ENCODE measurements at places on chromosomes 7 and 10.

DNA sequence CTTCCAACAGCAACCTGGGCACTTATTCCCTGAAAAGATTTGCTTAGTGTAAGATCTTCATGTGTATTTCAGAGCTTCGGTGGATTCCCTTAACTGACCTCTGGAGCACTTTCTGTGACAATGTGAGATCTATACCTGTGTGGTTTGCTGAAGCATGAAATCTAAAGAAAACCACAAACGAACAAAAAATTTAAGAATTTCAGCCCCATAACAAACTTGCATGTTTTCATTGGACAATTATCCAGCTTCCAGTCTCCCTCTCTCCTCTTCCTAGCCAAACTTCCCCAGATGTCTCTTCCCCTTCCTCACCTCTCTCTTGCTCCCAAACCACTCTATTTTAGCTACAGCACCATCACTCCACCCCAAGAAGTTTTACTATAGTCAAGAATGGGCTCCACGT lies 279.9 kb upstream of the SORCS1 start:
- no peak for DNase-seq

DNA sequence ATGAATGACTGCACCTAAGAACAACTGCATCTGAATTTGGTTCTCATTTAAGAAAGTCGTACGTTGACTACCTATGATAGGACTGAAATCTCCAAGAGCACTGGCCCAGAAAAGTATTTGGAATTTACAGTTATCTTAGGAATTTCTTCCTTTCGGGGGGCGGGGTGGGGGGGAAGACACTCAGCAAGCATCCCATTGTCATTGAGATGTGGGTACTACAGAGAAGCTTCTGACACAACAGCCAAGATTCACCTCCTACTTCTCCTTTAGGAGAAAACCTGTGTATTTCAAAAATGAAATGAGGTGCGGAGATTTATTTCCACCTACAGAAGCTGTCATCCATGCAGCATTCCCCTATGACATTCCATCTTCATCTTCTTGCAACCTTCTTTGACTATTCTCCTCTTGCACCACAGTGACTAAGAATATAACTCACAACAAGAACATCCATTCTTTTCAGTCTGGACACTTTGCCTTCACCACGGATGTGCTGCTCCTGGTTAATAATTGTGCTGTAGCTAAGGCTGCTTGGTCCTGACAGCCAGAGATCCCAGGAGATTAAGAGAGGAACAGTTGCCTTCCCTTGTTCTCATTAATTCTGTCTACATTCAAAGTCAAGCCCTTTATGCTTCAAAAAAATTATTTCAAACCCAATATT lies 98.4 kb upstream of the FRMD4A start:
- DNase-seq, result no peak

- DNase-seq, result no peak
Observed at GRCh38 chr7:115004121-115004520, 82.2 kb downstream of the MDFIC start.

DNA sequence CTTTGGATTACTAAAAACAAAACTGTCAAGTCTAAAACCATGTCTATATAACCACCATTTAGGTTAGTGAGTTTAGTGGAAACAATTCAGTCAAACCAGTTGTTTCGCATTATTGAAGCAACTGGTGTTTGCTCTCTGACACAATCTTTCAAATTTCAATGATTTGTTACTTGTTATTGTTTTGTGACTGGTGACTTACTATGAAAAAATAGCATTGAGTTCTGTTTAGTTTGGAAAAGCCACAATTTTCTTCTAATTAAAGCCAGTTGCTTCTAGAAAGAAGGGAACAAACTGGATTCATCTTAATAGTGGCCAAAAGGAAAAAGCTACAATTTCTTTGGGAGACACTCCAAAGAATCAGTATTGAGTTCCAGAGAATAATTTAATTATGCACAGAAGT lies 30.4 kb downstream of the LAMB4 start:
- no peak for DNase-seq

- no peak for DNase-seq
Observed at GRCh38 chr10:113322843-113323242, 230.0 kb upstream of the HABP2 start.

DNA sequence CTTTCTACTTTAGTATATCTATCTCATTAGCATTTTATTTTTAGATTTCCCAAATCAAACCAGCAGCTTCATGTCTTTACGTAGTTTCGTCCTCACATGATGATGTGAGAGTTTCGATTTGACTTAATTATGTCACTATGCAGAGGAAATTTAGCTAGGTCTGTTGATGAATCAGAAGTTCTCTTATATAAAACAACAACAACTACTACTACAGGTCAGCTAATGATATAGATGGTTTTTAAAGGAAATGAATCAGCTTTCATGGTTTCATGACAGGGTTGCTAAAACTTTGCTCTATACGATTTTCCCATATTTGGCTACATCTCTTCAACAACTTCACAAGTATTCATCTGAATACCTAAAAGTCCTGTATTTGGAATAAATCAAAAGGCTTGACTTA lies 28.6 kb downstream of the JAZF1 start:
- DNase-seq, result no peak

GRCh38 chr7:15682751-15683245 lies 3.7 kb downstream of the MEOX2 start:
- DNase-seq, result no peak

- no peak for DNase-seq
Observed at GRCh38 chr10:6361869-6362268, 159.1 kb downstream of the PFKFB3 start.

DNA sequence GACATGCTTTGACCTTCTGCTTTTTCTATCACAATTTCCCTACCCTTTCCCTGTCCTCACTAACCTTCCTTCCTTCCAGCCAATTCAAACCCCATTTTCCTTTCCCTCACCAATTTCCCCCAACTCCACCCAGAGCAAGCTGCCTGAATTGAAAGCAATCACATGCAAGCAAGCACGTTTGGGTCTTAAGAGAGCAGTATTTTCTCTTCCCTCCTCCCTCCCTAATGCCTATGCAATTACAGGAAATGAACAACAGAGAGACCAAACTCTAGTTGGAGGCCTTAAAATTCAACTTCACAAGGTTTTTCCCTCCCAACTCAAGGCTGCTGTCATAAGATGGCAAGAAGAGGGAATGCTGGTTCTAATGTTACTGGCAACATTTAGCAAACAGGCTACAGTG lies 117.2 kb downstream of the MYOF start:
- no peak for DNase-seq

GRCh38 chr10:114140036-114140435 lies 34.0 kb downstream of the CCDC186 start:
- no peak for DNase-seq

- DNase-seq, result no peak
Observed at GRCh38 chr10:49194212-49194920, 6.2 kb upstream of the TMEM273 start.

GRCh38 chr10:100705139-100705538 lies 40.2 kb upstream of the PAX2 start:
- no peak for DNase-seq

GRCh38 chr7:45726883-45727282 lies 146.0 kb downstream of the CCDC201 start:
- no peak for DNase-seq

DNA sequence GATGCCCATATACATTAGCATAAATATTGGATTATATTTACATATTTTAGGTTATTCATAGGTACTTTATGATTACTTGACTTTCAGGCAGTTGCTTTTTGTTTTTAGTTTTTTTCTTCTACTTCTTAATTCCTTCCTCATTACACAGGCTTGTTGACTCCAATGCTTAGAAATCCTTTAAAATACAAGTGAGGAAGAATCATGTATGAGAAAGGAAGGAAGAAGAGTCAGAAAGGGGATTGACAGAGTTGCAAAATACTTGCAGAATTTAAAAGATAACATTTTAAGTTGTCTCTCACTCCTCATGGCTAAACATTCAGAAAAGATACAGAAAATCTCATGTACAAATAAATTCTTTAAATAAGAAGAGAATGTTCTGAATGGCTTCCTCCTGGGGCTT lies 61.9 kb downstream of the ATXN7L1 start:
- DNase-seq, result no peak

DNA sequence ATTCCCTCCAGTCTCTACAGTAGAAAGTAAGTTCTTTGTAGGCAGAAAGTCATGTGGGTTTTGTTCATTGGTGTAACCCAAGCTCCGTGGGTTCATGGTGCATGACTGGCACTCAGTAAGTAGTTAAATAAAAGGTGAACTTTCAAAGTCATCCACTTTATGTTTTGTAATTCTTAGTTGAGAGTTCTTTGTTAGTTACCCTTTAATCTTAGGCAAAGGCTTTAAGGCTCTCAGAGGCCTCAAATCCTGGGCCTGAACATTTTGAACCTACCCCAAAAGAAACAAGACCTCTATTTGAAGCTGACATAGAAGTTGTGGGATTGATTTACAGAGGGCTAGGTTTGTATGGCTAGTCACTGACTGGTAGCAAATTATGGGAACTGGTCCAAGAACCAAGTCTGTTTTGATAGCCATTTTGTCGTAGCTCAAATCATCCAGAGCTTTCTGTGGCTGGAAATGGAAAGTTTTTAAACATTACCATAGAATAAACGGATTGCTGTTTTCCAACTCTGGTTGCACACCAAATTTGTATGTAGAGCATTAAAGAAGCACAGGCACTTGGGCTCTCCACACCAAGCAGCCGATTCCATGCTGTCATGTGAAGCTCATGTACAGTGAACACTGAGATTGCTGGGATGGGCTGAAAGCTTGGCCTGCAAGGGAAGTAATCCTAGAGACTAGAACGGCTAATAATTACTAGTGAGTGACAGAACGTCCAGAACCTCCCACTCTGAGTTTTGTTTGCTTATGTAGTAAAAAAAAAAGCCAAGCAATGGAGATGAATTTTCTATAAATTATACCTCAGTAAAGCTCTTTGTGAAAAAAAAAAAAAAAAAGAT lies 53.5 kb downstream of the DENND11 start:
- no peak for DNase-seq

DNA sequence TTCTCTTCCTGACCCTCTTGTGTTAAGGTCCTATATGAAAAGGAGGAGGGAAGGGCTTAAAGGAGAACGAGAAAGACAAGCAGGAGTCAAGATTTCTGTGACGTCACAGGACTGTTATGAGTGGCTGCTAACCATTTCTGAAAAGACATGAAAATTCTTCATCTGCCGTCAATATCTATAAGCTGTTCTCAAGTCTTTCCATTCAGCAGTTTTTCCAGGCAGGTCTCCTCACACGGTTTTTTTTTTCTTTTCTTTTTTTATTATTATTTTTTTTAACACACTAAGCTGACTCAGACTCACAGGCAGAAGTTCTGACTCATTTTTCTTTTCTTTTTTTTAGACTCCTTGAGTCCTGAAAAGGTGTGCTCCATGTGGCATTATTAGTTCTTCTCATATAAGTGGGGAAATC lies 72.0 kb downstream of the DGKI start:
- no peak for DNase-seq

GRCh38 chr10:71213127-71213621 lies 804 bp downstream of the UNC5B start:
- peak; percentile 15 for DNase-seq

DNA sequence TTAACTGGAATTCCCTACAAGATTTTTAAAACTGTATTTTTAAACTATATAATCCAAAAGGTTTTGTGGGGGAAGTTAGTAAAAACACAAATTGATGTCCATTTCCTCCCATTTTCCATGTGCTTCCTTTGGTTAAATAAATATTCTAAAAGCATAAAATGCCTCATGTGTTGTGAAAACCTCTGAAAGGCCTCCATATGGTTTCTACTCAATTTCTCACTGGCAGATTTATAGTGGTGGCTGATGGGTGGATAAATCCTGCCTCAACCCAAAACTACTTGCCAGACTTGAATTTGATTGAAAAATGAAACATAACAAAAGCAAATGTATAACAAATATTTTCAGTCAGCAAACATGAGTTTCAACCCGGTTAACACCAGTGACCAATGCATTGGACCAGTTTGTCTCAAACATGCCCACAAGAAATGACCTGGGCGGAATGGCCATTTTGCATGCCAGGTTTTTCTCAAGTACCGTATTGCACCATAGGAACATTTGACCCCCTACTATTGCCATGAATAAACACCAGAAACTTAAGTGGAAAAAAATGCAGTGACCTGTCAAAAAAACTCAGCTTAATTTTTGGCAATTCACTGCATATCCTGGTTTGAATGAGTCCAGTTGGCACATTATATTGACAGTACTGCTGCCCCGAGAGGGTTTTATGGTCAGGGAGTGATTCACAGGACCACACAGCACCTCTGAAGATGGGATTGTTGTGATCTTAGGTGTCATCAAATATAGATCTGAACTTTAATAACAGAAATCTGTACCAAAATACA lies 454.6 kb upstream of the ANKRD30A start:
- no peak for DNase-seq

- DNase-seq, result no peak
Observed at GRCh38 chr10:101080933-101081931, 19.4 kb downstream of the KAZALD1 start.

GRCh38 chr7:133369130-133369529 lies 116.3 kb downstream of the EXOC4 start:
- DNase-seq, result no peak

DNA sequence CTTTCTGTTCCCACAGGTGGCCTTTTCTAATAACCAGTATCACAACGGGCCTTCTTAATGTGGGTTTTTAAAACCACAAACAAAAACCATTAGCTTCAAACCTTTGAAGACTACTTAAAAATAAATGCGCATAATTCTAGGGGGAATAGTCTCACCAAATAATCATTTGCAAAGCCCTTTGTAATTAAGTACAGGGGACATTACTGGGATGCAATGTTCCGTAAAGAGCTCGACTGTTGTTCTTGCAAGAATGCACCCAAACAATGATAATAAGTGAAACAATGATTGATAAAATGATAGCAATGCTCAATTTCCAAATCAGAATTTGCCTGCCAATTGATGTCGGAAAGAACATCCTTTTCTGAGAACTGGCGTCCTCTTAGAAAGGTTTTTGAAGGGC lies 589.1 kb upstream of the ADARB2 start:
- no peak for DNase-seq

GRCh38 chr10:30701451-30702173 lies 72.1 kb upstream of the LYZL2 start:
- DNase-seq, result peak; percentile 75

DNA sequence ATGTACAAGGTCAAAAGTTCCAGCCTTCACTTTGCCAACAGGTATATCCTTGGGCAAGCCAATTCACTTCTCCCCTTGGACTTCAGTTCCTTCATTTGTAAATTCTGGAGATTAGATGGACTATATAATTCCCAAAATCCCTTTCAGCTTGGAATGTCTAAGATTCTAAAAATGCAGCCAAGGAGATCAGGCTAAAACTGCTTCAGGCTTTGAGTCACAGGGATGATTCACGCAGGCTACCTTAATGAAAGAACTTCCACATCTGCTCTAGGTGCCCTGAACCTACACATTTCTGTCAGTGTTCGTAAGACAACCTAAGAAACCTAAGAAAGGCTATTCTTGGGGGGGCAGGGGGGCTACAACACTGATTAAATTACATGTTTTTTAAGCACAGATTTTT lies 7.1 kb downstream of the CPVL start:
- no peak for DNase-seq

DNA sequence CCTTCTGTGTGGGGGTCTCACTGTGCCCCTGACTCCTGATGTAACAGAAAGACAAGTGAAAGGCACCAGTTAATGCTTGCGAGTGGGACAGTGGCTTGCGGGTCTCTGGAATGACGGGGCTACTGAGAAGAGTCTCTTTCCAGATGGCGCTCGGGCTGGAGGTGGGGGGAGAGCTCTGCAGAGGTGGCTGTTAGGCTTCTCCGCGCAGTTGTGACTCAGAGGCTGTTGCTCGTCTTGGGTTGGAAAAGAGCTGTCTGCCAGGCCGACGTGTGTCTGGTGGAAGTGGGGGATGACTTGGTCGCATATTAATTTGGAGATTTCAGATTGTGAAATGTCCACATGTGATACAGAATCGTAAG lies 27.9 kb upstream of the SH2B2 start:
- no peak for DNase-seq

Measured in CD4-positive, alpha-beta T cell treated with Interleukin-17A for 4 hours (primary cell).